ENCODE measurements at places on chromosomes 5 and 9. TPM values are rescaled to one million over a fixed set of nuclear protein-coding genes. Genes with fewer than 3 reads are reported as not detected.
A peak's percentile ranks its signal among the peaks of the same experiment; 100 is the strongest.

DNA sequence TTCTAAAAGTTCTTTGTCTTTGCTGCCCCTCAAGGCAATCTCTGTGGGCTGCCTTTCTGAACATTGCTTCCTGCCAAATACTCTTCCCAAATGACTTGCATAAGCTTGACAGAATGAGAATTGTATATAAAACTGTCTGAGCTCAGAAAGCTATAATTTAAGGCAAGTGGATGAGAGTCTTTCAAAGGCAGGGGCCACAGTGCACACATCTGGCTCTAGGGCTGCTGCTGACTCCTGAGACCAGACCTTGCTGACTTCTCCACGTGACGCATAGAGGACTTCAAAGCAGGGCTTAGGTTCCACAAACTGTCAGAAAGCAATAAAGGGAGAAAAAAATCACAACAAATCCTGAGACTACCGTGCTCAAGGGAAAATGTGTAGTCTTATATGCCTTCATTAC, 79.4 kb upstream of the DIRAS2 start:
- no peaks in the 10 kb centered on the region for H3K4me1 ChIP-seq
- no peaks in the 10 kb centered on the region for H3K36me3 ChIP-seq
- H3K27ac ChIP-seq, result no peak overlapping the region
- no peak overlapping the region for H3K4me3 ChIP-seq
- no peak for DNase-seq
- H3K27me3 ChIP-seq, result no peaks in the 10 kb centered on the region

DNA sequence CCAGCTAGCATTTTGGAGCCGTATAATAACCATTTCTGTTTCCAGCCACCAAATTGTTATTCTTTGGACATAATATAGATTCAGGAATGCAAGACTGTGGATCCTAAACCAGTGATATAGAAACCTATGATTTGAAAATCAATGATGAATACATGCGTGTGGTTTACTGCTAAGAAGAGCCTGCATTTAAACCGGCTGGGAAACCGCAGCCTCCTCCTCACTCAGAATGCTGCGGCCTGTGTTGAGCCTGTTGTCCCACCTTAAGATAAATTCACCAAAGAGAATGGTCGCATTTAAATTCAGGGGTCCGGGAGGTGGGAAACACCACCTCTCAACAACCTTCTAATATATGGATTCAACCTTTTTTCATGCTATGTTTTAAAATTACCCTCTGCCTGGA, 148.0 kb downstream of the MEF2C start:
- H3K36me3 ChIP-seq, result no peaks in the 10 kb centered on the region
- peak overlapping the region; percentile 43 for H3K27ac ChIP-seq
- H3K4me3 ChIP-seq, result no peak overlapping the region
- peak; percentile 16 for DNase-seq
- H3K4me1 ChIP-seq, result no peaks in the 10 kb centered on the region
- H3K27me3 ChIP-seq, result no peaks in the 10 kb centered on the region

DNA sequence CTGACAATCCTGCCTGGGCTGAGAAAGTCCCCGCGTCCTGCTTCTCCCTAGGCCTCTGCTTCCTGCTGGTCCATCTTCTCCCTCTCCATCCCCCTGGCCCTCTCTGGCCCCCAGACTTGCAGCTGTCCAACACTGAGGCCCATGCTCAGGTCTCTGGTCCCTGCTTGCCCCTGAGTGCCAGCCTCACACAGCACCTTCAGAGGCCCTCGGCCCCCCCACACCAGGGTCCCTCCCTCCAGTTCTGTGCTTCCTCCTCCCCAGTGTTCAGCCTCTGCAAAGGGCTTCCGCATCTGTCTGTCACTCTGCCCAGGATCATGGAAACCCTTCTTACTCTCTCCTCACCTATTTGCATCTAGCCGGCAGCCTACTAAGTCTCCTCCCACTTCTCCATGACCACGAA, 62.4 kb upstream of the CTSL start:
- DNase-seq, result no peak
- H3K27me3 ChIP-seq, result no peaks in the 10 kb centered on the region
- no peak overlapping the region for H3K4me3 ChIP-seq
- no peaks in the 10 kb centered on the region for H3K36me3 ChIP-seq
- no peak overlapping the region for H3K27ac ChIP-seq

DNA sequence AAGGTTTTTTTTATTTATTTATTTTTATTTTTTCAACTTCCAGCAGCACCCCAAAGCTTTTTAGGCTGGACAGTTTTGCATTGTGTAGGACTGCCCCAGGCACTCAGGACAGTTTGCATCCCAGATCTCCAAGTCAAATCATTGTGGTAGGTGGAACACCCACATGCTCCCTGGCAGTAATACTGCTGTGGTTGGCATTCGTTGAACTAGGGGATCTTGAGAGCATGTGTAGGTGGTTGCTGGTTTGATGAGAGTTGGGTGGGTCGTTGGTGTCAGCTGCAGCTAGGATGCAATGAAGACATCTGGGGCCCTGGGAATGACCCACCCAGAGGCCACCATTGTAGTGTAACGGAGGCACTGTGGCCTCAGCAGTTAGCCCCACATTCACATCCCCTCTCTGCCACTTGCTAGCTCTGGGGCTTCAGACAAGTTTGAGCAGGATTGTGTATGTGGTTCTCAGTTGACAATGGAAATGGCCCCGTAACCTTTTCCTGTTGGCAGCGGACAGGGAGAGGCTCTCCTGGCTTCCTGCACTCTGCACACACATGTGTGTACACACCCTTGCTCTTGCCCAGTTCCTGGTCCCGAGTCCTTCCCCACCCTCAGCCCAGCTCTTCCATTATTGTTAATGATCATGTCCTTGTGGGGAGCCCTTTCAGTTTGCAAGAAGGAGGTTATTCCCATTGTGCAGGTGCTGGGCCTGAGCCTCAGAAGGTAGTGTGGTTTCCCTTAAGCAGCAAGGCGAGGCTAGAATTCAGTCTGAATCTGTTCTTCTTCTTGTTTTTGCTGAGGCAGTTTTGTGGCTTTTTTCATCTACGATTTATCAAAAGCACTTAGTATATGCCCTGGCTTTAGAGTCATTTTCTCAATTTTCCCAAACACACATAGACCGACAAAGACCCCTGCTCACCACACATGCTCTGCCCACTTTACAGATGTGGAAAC, 46.5 kb downstream of the PPARGC1B start:
- no peaks in the 10 kb centered on the region for H3K36me3 ChIP-seq
- no peak overlapping the region for H3K4me3 ChIP-seq
- peaks cover 76% of the 10 kb centered on the region for H3K4me1 ChIP-seq
- H3K27ac ChIP-seq, result peak overlapping the region; percentile 88

- no peak for DNase-seq
- H3K27ac ChIP-seq, result no peak overlapping the region
- no peaks in the 10 kb centered on the region for H3K36me3 ChIP-seq
- H3K4me1 ChIP-seq, result peaks cover 9% of the 10 kb centered on the region
- H3K4me3 ChIP-seq, result no peak overlapping the region
Observed at GRCh38 chr9:22169243-22169642, 160.1 kb upstream of the CDKN2B start.

DNA sequence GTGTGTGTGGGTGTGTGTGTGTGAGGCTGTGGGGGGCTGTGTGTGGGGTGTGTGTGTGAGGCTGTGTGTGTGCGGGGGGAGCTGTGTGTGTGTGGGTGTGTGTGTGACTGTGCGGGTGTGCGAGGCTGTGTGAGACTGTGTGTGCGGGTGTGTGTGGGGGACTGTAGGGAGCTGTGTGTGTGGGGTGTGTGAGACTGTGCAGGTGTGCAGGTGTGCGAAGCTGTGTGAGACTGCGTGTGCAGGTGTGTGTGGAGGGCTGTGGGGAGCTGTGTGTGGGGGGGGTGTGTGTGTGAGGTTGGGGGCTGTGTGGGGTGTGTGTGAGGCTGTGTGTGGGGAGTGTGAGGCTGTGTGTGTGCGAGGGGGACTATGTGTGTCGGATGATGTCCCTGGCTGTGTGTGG, 23.2 kb downstream of the AHRR start:
- H3K4me1 ChIP-seq, result peaks cover 5% of the 10 kb centered on the region
- no peaks in the 10 kb centered on the region for H3K27me3 ChIP-seq
- H3K27ac ChIP-seq, result no peak overlapping the region
- no peak overlapping the region for H3K4me3 ChIP-seq
- no peaks in the 10 kb centered on the region for H3K36me3 ChIP-seq

DNA sequence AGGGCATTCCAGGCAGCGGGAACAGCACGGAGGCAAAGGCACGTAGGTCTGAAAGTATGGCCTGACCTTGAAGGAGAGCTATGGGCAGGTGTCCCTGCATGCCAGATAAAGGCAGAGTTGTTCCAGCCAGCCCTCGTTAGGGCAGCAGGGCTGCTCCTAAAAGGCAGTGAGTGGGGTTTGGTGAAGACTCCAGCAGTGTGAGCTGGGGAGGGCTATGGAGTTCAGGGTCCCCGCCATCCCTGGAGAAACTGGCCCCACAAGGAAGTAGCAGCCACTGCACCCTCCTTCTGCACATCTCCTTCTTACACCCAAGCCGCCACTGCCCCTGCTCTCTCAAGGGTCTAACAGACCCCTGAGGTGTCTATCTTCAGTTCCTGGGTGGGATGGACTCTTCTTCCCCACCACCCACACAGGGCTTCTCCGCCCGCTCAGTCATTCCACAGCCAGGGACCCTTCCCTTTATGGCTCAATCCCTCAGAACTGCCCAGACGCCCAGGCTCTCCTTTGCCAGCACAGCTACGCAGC, 1.4 kb downstream of the AKNA start:
- H3K4me3 ChIP-seq, result peak overlapping the region; percentile 59
- no peaks in the 10 kb centered on the region for H3K36me3 ChIP-seq
- no peak for DNase-seq
- peaks cover 83% of the 10 kb centered on the region for H3K4me1 ChIP-seq
- H3K27ac ChIP-seq, result peak overlapping the region; percentile 86

GRCh38 chr9:25960178-25960577, 281.9 kb upstream of the TUSC1 start:
- no peaks in the 10 kb centered on the region for H3K4me1 ChIP-seq
- H3K36me3 ChIP-seq, result no peaks in the 10 kb centered on the region
- no peak overlapping the region for H3K4me3 ChIP-seq
- DNase-seq, result no peak
- no peaks in the 10 kb centered on the region for H3K27me3 ChIP-seq
- H3K27ac ChIP-seq, result no peak overlapping the region

GRCh38 chr9:121499427-121500164, at the start of gene GGTA1:
GGTA1 (minus strand) TSS chr9:121499844; CDS start chr9:121467922, 31,922 bp downstream.
- peaks cover 49% of the 10 kb centered on the region for H3K27me3 ChIP-seq
- H3K36me3 ChIP-seq, result no peaks in the 10 kb centered on the region
- H3K4me3 ChIP-seq, result peak within 1 kb of the TSS; percentile 22
- peak; percentile 48 for DNase-seq
- peak within 1 kb of the TSS; percentile 44 for H3K27ac ChIP-seq

- H3K4me3 ChIP-seq, result no peak overlapping the region
- DNase-seq, result no peak
- H3K36me3 ChIP-seq, result no peaks in the 10 kb centered on the region
Observed at GRCh38 chr5:55903121-55903701, 52.1 kb downstream of the IL31RA start.

- no peaks in the 10 kb centered on the region for H3K27me3 ChIP-seq
- H3K27ac ChIP-seq, result no peak overlapping the region
Observed at GRCh38 chr9:94787266-94787665, 60.8 kb downstream of the AOPEP start.

GRCh38 chr5:160702934-160703333, 149.1 kb downstream of the ATP10B start:
- H3K4me1 ChIP-seq, result peaks cover 18% of the 10 kb centered on the region
- no peaks in the 10 kb centered on the region for H3K27me3 ChIP-seq
- H3K27ac ChIP-seq, result no peak overlapping the region

- no peaks in the 10 kb centered on the region for H3K27me3 ChIP-seq
- no peak for DNase-seq
- H3K27ac ChIP-seq, result no peak overlapping the region
- H3K4me1 ChIP-seq, result no peaks in the 10 kb centered on the region
Observed at GRCh38 chr5:56164376-56164775, 68.8 kb downstream of the ANKRD55 start.

DNA sequence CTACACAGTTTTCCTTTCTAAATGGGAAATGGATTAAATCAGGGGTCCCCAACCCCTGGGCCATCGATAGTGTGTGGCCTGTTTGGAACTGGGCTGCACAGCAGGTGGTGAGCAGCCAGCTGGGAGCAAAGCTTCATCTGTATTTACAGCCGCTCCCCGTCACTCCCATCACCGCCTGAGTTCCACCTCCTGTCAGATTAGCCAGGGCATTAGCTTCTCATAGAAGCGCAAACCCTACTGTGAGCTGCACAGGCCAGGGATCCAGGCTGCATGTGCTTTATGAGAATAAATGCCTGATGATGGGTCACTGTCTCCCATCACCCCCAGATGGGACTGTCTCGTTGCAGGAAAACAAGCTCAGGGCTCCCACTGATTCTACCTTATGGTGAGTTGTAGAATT, 41.2 kb upstream of the FLT4 start:
- DNase-seq, result no peak
- H3K4me1 ChIP-seq, result no peaks in the 10 kb centered on the region
- H3K27ac ChIP-seq, result no peak overlapping the region
- H3K27me3 ChIP-seq, result peaks cover 32% of the 10 kb centered on the region
- no peaks in the 10 kb centered on the region for H3K36me3 ChIP-seq

GRCh38 chr9:136741883-136742571, 713 bp downstream of the LCN10 start:
- no peak overlapping the region for H3K27ac ChIP-seq
- DNase-seq, result peak; percentile 43
- no peaks in the 10 kb centered on the region for H3K36me3 ChIP-seq
- H3K27me3 ChIP-seq, result peaks cover 53% of the 10 kb centered on the region
- peaks cover 21% of the 10 kb centered on the region for H3K4me1 ChIP-seq

DNA sequence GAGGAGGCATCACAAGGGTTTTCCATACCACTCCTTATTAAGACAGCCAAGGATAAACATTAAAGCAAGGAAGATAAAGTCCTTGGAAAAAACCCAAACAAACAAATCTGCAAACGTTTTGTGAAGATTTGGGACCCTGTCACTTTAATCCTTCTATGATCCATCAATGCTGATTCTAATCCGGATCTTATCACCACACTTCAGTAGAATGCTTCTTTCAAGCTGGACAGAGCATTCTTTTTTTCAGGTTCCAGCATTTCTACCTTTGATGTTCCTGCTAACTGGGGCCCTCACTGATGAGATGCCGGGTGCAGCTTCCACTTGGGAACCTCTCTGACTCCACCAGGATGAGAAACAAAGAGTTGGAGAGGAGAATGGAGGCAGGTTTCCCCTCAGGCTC, 132.8 kb upstream of the SHB start:
- DNase-seq, result no peak
- no peaks in the 10 kb centered on the region for H3K27me3 ChIP-seq

DNA sequence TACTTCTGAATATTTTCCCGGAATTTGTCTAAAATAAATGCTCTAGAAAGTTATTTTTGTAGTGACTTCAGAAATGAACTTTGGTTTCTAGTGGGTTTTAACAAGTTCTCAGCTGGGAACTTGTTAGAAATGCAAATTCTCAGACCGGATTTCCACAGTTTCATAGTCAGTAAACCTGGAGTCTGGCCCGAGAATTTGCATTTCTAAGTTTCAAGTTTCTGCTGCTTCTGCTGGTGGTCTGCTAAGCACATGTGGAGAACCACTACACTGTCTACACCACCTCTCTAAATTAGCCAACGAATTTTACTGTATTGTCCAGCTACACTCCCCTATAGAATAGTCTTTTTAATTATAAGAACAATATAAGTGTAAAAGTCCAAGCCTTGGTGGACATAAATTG, 208.0 kb downstream of the CHSY3 start:
- H3K27me3 ChIP-seq, result no peaks in the 10 kb centered on the region
- no peak overlapping the region for H3K4me3 ChIP-seq
- H3K4me1 ChIP-seq, result no peaks in the 10 kb centered on the region
- H3K36me3 ChIP-seq, result no peaks in the 10 kb centered on the region
- no peak overlapping the region for H3K27ac ChIP-seq
- no peak for DNase-seq

Gene ARL10
- total RNA-seq, result 1.9 TPM

Gene B4GALT1
- 110 TPM for total RNA-seq

Gene RFX3
- 6.0 TPM for total RNA-seq

Gene MZB1
- 4.0 TPM for total RNA-seq

Gene EXOSC3
- 24.6 TPM for total RNA-seq

Gene FAT2
- total RNA-seq, result not detected

Gene THG1L
- total RNA-seq, result 16.8 TPM
